ENCODE measurements at places on chromosomes 1 and 21.

DNA sequence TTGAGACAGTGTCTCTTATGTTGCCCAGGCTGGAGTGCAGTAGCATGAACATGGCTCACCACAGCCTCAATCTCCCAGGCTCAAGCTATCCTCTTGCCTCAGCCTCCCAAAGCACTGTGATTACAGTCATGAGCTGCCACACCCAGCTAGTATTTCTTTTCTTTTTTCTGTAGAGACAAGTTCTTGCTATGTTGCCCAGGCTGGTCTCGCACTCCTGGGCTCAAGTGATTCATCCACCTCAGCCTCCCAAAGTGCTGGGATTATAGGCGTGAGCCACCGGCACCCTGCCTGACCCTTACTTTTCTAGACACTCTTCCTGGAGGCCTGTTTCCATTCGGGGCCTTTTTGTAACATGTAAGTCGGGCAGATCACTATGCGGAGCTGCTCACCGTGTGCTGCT is 30.1 kb upstream of the SRP9 start:
- no peak for DNase-seq

- peak; percentile 37 for DNase-seq
These were observed 30.3 kb upstream of the RLF start for GRCh38 chr1:40130892-40131291.

GRCh38 chr1:168135921-168136708 is 615 bp downstream of the GPR161 start:
- DNase-seq = no peak

DNA sequence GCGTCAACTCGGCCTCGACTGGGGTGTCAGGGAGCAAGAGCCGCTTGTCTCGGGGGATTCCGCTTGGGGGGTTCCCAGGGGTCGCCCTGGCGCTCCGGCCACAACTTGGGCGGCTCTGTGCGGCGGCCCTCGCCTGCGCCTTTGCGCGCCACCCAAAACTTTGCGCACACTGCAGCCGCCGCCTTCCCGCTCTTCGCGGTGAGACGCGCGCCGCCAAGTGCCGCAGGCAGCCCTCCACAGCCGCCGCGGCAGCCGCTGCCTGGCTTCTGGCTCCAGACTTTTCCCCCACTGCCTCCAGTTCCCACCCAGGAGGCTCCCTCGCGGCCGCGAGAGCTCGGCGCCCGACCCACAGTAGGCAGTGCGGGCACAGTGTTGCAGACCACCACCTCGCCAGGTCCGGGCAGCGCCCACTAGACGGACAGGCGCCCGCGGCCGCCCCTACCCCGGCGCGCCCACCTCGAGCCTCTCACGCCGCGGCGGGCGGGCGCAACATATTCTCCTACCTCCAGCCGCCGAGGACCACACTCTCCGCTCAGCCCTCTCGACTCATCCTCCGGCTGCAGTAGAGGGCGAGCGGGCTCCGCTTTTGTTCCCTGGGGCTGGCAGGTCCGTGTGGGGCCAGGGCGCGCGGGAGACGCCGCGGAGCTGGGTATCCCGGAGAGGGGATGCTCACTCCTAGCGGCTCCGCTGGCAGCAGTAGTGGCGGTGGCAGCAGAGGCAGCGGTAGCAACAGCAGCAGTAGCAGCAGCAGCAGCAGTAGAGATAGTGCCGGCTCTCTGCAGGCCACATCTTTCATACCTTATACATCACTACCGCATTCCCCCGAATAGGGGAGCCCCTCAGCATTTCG is 296.6 kb downstream of the OMA1 start:
- DNase-seq = no peak

- no peak for DNase-seq
These were observed 884 bp upstream of the LRRC8C start for GRCh38 chr1:89631816-89632656.

GRCh38 chr1:110387048-110387754 is 3.6 kb downstream of the SLC16A4 start:
- DNase-seq = no peak

DNA sequence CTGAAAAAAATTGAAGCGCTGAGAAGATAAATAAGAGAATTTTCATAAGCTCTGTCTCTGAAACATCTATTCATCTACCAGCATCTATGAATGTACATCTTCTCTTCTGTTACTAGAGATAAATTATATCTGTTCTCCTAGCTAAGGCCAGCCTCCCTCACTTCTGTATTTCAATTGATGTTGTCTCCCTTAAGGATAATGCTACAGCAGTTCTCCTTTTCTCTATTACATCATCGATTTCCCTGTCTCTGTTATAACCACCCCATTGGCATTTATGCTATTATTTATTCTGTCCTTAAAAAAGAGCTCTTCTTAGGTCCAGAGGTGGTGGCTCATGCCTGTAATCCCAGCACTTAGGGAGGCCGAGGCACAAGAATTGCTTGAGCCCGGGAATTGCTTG is 42.9 kb upstream of the TMCO2 start:
- DNase-seq = no peak

DNA sequence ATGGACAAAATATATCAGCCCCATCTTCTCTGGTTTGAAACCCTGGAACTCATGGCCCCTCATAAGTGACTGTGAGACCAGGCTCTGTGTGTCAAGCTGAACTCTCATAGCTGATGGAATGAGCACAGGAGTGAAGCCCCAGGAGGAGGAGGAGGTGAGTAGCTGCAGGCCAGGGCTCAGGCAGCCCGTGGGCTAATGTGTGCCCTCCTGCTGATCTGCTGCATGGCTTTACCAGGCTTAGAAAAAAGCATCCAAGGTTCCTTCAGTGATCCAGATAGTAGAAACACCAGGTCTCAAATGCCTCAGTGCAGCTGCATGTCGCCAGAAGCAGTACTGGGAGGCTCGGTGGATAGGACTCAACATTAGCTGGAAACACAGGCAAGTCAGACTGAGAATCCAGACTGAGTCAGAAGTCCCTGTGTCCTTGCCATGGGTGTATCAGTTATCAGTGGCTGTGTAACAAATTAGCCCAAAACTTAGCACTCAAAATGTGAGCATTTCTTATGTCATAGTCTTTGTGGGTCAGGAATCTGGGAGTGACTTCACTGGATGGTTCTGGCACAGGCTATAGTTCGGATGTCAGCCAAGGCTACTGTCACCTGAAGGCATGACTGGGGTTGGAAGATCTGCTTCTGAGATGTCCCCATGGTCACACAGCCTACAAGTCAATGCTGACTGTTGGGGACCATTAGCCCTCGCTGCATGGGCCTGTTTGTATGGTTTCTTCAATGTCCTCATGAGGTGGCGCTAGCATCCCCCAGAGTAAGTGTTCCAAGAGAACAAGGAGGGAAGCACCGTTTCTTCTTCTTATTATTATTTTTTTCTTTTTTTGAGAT is 255.4 kb upstream of the IRF2BP2 start:
- no peak for DNase-seq

GRCh38 chr1:53195246-53196016 is 1.2 kb upstream of the CPT2 start:
- no peak for DNase-seq

DNA sequence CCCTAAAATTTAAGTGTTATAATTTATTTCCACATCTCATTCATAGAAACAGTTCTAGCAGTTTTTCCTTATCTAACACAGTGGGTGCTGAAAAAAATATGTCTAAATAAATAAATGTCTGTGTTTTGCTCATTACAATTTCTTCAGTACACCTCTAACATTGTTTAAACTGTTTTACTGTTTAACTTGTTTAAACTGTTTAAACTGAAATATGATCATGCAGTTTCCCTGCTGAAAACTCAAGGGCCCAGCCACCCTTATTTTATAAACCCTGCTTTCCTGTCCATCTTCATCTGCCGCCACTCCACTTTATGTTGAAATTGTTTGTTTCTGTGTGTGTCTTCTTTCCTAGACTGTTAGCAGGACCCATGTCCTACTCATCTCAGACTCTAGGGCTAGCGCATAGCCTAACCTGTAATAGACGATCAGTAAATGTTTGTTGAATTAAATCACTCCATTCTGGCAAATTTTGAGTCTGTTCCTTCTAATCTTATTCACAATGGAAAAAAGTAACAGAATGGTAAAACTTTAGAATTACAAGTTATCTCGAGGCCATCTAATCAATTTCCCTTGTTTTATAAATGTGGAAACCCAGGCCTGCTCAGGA is 9.4 kb upstream of the PIK3C2B start:
- DNase-seq = no peak

DNA sequence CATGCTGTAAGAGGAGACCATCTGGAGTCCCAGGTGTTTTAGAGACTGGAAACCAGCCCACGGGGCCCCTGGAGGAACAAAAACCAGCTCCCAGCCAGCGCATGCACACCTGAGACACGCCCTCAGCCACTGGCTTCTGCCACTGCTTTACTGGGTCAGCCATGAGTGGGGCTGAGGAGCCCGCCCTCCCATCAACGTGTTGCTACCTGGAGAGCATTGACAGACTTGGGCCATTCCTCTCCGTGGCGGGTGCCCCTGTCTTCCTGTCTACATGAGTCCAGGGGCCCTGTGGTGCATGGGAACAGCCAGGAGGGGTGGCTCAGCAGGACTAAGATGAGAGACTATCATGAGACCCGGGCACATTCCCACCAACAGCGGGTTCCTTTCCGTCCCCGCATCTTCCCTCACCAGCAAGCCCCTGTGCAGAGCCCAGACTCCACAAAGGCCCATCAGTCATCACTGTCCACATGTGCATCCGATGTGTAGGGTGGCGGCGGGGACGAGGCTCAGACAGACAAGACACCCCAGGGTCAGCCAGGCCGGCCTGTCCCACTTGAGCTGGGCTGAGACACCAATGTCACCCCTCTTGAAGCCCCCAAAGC is 45.4 kb upstream of the POFUT2 start:
- no peak for DNase-seq

GRCh38 chr1:111990878-111991718 is 1.6 kb upstream of the KCND3 start:
- DNase-seq = no peak

DNA sequence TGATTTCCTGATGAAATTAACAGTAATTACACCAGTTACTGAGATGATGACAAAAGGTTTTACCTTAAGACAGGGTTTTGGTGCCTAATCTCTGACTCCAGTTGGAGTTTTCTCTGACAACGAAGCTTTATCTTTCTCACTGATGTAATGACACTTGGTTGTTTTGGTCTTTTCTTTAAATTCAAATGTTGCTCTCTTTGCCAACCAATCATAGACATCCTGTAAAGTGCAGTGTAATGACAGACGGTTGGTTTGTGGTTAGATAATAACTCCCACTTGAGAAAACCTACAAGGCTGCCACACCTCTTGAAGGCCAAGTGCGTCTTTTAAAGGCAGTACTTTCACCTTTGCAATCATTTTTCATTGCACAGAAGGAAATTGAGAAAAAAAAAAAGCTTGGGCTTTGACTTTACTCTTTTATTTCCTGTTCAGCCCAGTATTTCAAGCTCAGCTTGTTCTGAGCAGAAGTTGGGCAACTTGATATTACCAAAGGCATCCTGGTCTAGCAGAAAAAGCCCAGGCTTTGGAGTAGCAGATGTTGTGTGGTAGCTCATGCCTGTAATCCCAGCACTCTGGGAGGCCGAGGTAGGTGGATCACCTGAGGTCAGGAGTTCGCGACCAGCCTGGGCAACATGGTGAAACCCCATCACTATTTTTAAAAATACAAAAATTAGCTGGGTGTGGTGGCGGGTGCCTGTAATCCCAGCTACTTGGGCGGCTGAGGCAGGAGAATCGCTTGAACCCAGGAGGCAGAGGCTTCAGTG is 14.9 kb downstream of the PDIK1L start:
- peak; percentile 83 for DNase-seq

- no peak for DNase-seq
These were observed 96.9 kb upstream of the AKT3 start for GRCh38 chr1:243946946-243947345.

GRCh38 chr1:4916610-4917009 is 262.2 kb downstream of the AJAP1 start:
- no peak for DNase-seq
